Stimulated activated CD4-positive, alpha-beta T cell treated with anti-CD3 and anti-CD28 coated beads, Interleukin-2, amount 100 ng/mL, for 24 hours (primary cell): ENCODE measurements at places on chromosomes 11 and 22.

DNA sequence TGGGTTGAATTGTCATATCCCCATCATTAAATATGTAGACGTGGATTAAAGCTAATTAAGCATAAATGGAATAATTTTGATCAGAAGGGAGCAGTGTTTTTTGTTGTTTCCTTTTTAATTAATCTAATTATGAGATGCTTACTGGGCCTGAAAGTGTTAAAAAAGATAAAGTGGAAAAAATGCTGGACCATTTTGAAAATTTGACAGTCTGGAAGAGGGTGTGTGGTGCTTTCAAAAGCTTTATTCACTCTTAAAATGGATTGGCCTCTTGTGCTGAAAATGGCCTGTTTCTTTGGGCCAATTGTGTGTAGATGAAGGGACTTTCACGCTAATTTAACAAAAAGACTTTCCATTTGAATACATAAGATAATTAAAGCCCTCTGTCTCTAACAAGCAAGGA, 1.8 kb downstream of the TNRC6B start:
- DNase-seq: no peak

DNA sequence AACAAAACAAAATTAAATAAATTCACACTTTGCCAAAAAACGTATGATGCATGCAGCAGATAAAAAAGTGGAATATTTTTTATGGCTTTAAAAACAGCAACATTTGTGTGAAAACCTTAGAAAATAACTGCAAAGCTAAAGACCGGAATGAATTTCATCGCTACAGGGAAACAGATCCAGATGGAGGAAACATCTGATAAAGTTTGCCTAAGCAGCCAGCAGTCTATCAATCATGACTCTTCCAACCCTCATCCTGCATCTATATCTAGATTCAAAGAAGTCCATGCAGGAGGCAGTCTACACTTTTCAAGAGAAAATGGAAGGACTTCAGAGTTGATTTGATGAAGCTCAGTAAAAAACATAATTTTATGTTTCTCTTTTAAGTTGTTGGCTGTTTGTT, 126.8 kb downstream of the SWAP70 start:
- DNase-seq: no peak

GRCh38 chr11:117744471-117745150, 52.4 kb downstream of the DSCAML1 start:
- no peak for DNase-seq

DNA sequence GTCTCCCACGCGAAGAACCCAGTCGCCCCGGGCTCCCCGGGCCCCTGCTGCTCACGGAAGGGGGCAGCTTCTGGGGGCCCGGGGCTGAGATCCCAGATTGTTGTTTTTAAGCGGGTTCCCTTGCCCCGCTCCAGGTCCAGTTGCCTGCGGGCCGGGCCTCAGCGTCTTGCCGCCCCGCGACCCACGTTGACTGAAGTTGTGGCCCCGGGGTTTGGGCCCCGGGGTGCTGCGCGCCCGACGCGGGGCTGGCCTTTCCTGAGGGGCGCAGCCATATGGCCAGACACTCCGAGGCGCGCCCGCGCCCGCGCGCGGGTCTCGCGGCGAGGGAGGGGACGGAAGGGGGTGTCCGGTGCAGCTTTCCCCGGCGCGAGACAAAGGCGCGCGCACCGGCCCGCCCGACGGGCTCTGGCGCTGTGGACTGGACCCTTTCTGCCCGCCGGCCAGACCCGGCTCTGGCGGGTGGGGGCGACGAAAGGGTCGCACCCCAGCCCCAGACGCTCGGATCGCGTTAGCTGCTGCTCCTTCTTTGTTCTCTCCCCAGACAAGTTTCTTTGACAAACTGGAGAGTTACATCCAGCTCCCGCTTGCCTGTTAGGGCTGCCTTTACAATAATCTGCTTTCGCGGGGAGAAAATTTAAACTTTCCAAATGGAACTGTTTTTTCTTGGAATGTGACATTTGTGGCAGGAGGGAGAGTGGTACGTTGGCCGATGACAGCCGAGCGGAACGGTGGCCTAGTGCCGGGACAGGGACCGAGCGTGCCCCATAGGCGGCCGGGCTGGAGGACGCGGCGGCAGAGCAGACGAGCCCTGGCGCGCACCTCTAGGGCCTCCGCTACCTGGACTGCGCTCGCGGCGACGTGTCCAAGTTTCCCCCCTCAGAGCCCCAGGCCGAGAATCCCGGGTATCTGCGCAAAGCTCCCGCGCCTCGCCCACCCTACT, 716 bp downstream of the AMOTL1 start:
- DNase-seq: peak; percentile 26

- DNase-seq: no peak
These were observed 28.3 kb downstream of the USP28 start for GRCh38 chr11:113847111-113847510.
